ENCODE measurements at places on chromosomes 12 and 14. TPM values are rescaled to one million over a fixed set of nuclear protein-coding genes. Genes with fewer than 3 reads are reported as not detected.
A peak's percentile ranks its signal among the peaks of the same experiment; 100 is the strongest.

- no peak for DNase-seq
Observed at GRCh38 chr12:109302358-109302757, 6.7 kb downstream of the FOXN4 start.

DNA sequence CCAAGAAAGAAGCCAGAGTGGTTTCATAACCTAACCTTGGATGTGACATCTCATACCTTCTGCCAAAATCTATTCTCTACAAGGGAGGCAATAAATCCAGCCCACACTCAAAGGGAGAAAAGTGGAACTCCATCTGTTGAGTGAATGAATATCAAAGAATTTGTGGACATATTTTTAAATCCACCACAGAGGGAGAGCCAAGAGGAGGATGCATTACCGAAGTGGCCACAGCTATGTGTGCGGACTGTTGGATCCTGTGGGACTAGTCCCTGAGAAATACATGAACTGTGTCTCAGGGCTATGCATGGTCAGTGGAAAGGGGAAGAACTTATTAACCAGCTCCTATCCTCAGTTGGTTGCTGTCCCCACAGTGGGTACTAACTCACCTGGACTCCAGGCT, 273.9 kb downstream of the NUAK1 start:
- no peak for DNase-seq

DNA sequence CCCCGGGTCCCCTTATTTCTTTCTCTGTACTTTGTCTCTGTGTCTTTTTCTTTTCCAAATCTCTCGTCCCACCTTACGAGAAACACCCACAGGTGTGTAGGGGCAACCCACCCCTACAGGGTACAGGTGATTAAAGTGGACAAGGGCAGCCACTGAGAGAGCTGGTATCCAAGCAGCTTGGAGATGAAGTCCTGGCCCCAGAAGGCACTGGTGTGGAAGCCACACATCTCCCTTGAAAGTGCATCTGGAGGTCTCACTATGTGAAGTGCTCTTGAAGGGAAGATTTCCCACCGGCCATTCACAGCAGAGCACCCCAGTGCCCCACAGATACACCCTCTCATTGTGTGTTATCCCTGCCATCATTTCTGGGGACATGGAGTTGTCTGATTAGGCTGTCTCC, 6.3 kb upstream of the BICD1 start:
- no peak for DNase-seq

GRCh38 chr12:125203145-125203765, 138.0 kb downstream of the AACS start:
- no peak for DNase-seq

DNA sequence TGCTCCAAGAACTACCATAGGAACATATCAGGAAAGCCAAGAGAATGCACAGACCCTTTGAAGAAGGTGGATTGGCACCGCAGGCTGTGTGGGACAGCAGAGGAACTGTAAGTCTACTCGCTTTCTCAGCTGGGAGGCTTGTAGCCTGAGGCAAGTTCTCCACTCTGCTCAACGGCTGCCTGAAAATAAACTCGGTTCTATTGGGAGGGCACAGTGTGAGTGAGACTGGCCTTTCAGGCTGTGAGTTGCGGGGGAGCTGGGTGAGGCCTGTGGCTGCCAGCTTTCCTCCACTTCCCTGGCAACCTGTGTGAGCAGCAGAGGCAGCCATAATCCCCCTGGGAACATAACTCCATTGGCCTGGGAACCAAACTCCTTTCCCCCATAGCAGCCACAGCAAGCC, 132.1 kb downstream of the ANKS1B start:
- DNase-seq: no peak

GRCh38 chr12:111757361-111758119, 9.2 kb upstream of the ALDH2 start:
- DNase-seq: no peak

DNA sequence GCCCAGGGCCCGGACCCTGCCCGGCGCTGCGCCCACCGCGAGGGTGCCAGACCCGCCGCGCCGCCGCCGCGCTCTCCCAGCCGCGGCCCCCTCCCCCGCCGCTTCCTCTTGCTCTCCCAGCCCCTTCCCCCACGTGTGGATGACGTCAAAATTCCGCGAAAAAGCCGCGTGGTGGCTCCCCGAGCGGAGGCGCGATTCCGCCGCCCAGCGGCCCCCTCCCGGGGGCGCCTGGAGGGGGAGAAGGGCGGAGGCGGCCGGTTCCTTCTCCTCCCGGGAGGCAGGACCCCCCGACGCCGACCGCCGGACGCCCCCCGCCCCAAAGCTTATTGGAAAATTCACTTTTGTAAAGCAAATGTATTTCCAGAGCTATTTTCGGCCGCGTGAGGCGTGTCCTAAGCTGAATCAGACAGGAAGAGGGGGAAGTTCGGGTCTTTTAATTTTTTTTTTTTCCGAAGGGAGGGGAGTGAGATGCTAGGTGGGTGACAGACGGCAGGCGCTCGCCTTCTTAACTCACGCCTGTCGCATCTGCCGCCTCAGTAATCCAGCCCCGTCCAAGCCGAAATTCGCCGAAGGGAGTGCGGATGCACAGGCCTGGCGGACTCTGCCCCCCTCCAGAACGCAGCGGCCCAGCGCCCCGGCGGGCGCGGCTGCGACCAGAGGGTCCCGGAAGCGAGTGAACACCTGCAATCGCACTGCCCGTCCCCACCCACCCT, 4.1 kb upstream of the CCND2 start:
- DNase-seq: peak; percentile 96

DNA sequence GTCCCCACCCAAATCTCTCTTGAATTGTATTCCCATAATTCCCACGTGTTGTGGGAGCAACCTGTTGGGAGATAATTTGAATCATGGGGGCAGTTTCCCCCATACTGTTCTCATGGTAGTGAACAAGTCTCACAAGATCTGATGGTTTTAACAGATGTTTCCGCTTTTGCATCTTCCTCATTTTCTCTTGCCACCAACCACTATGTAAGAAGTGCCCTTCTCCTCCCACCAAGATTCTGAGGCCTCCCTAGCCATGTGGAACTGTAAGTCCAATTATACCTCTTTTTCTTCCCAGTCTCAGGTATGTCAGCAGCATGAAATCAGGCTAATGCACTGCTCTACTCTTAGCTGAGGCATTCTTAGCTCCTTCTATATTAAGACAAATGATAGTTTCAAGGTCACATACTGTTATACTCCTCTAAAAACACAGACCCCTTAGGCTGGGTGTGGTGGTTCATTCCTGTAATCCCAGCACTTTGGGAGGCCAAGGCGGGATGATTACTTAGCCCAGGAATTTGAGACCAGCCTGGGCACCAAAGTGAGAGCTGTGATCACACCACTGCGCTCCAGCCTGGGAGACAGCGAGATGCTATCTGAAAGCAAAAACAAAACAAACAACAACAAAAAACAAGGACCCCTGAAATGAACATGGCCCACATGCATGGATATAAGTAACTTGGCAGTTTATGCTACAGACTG, 3.6 kb downstream of the SCAF11 start:
- DNase-seq: no peak

GRCh38 chr14:64830961-64831360, 48.7 kb downstream of the SPTB start:
- DNase-seq: no peak

- DNase-seq: no peak
Observed at GRCh38 chr14:66003082-66003730, 483.0 kb upstream of the CCDC196 start.

DNA sequence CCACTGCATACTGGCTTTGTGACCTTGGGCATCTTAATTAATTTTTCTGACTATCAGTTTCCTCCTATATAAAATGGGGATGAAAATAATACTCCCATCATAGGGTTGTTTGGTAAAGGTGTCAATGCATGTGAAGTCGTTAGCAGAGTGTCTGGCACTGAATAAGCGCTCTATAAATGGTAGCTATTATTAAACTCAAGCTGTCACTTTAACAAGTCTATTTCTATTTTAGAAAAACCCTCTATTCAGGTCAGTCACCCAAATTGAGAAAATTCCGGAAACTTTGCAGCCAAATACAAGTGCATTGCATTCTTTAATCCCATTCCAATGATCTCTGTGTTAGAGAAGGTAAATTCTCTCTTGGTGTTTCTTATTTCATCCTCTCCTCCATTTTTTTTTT, 363.1 kb downstream of the SYT1 start:
- DNase-seq: no peak

GRCh38 chr14:65170768-65171507, 68.6 kb upstream of the MAX start:
- DNase-seq: peak; percentile 15

GRCh38 chr12:130145731-130146130, 16.5 kb upstream of the FZD10 start:
- no peak for DNase-seq

GRCh38 chr14:70718383-70719118, 76.8 kb downstream of the TTC9 start:
- no peak for DNase-seq

DNA sequence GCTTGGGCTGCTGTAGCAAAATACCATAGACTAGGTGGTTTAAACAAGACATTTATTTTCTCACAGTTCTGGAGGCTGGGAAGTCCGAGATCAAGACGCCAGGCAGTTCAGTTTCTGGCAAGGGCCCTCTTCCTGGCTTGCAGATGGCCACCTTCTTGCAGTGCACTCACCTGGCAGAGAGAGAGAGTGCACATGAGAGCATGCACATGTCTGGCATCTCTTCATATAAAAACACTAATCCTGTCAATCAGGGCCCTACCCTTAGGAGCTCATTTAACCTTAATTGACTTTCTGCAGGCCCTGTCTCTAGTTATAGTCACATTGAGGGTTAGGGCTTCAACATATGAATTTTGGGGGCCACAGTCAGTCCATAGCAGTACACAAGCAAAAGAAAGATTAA, 12.4 kb upstream of the EVL start:
- DNase-seq: no peak

- no peak for DNase-seq
Observed at GRCh38 chr12:120539303-120539702, 5.1 kb downstream of the RNF10 start.

- DNase-seq: no peak
Observed at GRCh38 chr14:60221457-60221856, 27.6 kb upstream of the PPM1A start.

GRCh38 chr14:26594148-26594547, 3.7 kb downstream of the NOVA1 start:
- DNase-seq: no peak

DNA sequence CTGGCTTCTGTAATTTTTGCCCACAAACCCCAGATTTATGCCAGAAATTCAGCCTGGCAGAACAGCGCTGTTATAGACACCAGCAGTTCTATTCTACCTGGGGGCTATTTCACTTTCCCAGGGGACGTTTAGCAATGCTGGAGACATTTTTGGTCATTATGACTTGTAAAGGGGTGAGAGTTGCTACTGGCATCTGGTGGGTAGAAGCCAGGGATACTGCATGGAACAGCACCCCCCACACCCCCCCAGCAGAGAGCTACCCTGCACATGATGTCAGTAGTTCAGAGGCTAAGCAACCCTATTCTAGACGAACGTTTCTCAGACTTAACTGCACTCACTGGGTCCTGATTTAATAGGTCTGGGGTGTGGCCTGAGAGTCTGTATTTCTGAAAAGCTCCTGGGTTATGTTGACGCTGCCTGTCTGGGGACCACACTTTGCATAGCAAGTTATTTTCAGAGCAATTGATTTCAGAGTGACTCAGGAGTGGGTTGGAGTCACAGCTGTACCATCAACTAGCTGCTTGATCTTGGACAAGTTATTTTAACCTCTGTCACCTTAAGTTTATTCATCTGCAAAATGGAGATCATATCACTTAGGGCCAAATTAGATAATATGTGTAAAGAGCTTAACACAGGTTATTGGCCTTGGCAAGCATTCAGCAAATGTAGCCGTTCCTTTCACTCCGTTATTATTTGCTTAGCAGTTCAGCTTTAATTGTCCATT, 48.5 kb downstream of the CHST11 start:
- DNase-seq: no peak

DNA sequence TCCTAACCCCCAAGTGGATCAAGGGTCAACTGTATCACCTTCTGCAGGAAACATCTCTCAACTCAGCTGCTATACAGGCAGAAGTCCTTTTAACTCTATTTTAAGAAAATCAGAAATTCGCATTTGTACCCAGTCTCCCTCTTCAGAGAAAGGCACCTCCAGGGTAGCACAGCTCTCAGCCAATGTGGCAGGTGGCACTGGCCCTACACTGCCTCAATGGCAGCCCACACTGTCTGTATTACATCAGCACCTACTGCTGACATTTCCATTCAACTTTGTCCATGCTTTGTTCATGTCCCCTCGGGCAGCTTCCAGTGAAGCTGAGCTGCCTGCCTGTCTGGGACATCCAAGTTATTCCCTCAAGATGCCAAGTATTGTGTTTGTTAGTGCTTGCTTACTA, 8.8 kb downstream of the SPTSSA start:
- DNase-seq: no peak

GRCh38 chr12:47820631-47821345, 1.1 kb upstream of the HDAC7 start:
- no peak for DNase-seq

DNA sequence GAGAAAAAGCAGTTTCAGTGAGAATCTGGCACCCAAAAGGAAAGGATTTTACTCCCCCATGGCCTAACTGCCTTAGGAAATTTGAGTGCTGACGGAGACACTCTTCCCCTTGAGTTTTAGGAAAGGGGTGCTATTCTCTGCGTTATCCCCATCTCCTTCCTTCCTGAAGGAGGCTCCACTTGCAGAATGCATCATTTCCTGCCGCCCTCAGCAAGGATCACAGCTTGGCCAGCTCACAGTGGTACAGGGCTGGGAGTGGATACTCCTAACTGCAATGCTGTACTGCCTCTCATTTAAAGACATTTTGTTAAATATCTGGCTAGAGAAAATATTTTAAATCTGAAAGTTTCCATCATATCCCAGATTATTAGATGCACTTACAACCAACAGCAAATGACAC, 33.0 kb downstream of the RDH12 start:
- no peak for DNase-seq

GRCh38 chr12:34097213-34097612, 74.9 kb downstream of the ALG10 start:
- DNase-seq: no peak

The TAS2R9 gene
- total RNA-seq: not detected

The PZP gene
- not detected for total RNA-seq

The TPPP2 gene
- total RNA-seq: not detected

The GARIN6 gene
- not detected for total RNA-seq

The UNG gene
- 134 TPM for total RNA-seq

The VWF gene
- 0.71 TPM for total RNA-seq

The PELI2 gene
- total RNA-seq: 4.2 TPM

The CCDC197 gene
- total RNA-seq: not detected

The PLCZ1 gene
- total RNA-seq: not detected

The TAS2R8 gene
- not detected for total RNA-seq

The TPH2 gene
- not detected for total RNA-seq

The FBRSL1 gene
- total RNA-seq: 104 TPM

Data from activated T-cell treated with anti-CD3 and anti-CD28 coated beads, Interleukin-2, amount 50 U/mL, for 4 hours (primary cell).